ENCODE measurements at places on chromosomes 7 and 10.
A peak's percentile ranks its signal among the peaks of the same experiment; 100 is the strongest.

- DNase-seq = no peak
Observed at GRCh38 chr7:10940704-10941355, 32.8 kb upstream of the PHF14 start.

- no peak for DNase-seq
Observed at GRCh38 chr10:113650172-113650571, 13.7 kb downstream of the NRAP start.

DNA sequence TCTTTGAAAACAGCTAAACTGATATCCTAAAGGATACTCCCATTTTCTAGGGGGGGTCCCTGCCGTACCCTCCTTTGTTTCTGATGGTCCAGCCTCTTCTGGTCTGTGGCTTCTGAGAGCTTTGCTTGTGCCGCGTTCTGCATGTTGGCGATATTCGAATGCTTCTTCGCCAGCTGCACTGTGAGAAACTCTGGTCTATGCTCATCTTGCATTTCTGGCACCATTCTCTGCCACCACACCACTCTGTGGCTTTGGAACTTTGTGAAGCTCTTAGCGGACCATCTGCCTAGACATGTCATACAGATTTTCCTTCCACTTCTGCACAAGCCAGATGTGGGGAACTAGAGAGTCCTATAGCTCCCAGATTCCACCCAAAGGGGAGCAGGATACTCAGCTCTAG, 197.2 kb downstream of the REEP3 start:
- no peak for DNase-seq

DNA sequence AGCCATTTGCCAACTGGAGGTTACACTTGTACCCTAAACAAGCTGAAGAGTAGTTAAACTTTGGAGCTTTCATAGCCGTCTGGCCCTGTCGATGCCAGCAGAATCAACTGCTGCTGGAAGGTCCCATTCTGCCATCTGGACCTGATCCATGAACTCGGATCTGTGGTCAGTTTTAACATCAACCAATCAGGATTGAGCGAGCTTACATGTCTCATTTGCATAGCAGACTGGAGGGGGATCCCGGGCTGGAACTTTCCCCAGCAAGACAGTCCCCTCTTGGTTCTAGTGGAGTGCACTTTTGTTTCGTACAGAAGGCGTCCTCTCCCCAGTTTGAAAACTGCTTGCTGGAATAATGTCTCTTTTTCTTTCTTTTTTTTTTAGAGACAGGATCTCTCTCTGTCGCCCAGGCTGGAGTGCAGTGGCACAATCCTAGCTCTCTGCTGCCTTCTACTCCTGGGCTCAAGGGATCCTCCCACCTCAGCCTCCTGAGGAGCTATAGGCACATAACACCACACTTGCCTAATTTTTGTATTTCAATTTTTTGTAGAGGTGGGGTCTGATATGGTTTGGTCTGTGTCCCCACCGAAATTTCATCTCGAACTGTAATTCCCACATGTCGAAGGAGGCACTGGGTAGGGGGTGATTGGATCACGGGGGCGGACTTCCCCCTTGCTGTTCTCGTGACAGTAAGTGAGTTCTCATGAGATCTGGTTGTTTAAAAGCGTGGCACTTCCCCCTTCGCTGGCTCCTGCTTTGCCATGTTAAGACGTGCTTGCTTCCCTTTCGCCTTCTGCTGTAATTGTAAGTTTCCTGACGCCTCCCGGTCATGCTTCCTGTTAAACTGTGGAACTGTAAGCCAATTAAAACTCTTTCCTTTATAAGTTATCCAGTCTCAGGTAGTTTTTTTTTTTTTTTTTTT, 42.8 kb upstream of the SEPHS1 start:
- DNase-seq = no peak

GRCh38 chr10:48725708-48726107, 41.0 kb downstream of the WDFY4 start:
- no peak for DNase-seq

- no peak for DNase-seq
Observed at GRCh38 chr7:99390941-99391602, 16.5 kb downstream of the ARPC1B start.

DNA sequence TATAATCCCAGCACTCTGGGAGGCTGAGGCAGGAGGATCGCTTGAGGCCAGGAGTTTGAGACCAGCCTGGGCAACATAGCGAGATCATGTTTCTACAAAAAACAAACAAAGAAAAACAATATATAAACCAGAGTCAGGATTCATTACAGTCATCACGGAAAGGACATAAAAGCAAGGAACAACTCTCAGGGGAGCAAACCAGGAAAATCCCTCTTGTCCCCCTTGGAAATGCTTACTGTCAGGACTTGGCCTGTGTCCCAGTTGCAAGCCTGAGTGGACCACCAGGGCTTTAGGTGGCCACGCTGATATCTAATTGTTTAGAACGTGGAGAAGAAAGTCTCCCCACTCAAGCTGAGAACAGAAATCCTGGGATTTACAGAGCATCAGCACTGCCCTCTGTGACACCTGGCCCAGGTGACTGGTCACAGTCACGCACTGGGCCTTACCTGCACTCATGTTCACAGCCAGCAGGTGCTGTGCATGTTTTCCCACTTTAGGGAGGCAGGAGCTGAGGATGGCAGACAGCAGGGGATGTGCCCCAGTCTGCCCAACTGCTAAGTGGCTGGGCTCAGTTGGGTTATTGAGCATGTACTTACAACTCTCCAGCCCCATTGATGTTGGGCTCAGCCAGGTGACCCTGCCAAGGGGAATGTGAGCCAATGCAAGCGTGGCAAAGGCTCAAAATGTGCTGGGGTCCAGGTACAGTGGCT, 60.9 kb downstream of the TMEM130 start:
- no peak for DNase-seq

- no peak for DNase-seq
Observed at GRCh38 chr7:149809215-149809614, 29.0 kb upstream of the ZNF862 start.

GRCh38 chr10:68516766-68517165, 10.6 kb downstream of the SLC25A16 start:
- DNase-seq = no peak

DNA sequence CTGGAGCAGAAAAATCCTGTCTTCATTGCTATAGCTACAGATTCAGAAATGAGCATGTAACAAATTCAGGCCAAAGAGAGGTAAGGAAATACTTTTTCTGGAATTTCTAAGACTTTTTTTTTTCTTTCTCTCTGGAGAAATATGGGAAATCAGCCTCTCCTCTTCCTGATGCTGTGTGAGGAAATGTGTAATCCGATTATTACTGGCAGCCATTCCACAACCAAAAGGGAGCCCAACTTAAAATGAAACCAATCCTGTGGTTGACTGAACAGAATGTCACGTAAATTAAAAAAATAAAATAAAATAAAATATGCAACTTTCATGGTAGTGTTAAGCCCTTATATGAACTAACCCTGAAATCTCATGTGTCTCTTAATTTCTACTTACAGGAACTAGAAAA, 10.7 kb upstream of the POT1 start:
- DNase-seq = no peak

GRCh38 chr10:86287966-86288579, 78.5 kb downstream of the GRID1 start:
- no peak for DNase-seq

- DNase-seq = peak; percentile 9
Observed at GRCh38 chr10:79904671-79905321, 44.1 kb downstream of the SFTPD start.

GRCh38 chr10:7507887-7508726, 97.3 kb upstream of the SFMBT2 start:
- DNase-seq = no peak

- DNase-seq = no peak
Observed at GRCh38 chr7:16939161-16939560, 57.4 kb upstream of the AGR3 start.

DNA sequence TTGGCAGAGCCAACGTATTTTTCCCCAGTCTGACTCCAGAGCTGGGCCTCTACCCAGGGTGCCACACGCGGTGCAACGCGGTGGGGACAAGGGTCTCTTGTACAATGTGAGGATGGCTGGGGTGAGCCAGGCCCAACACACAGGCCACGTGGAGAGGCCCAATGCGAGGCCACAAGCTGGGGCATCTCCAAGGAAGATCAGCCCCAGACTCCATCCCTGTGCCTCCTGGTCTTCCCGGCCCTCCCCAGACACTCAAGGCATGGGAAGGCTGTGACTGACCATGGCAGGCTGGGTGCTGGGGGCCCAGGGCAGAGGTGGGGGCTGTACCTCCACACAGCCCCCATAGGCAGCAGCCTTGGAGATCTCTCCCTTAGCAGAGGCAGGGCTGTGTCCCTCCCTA, 135.3 kb upstream of the FAM20C start:
- no peak for DNase-seq

- DNase-seq = no peak
Observed at GRCh38 chr10:132571650-132572544, 34.3 kb downstream of the INPP5A start.

GRCh38 chr10:44293842-44294241, 91.1 kb downstream of the CXCL12 start:
- DNase-seq = no peak
